ENCODE measurements at places on chromosomes 16 and 17. TPM values are rescaled to one million over a fixed set of nuclear protein-coding genes. Genes with fewer than 3 reads are reported as not detected.

The ZPBP2 gene
- total RNA-seq = not detected

DNA sequence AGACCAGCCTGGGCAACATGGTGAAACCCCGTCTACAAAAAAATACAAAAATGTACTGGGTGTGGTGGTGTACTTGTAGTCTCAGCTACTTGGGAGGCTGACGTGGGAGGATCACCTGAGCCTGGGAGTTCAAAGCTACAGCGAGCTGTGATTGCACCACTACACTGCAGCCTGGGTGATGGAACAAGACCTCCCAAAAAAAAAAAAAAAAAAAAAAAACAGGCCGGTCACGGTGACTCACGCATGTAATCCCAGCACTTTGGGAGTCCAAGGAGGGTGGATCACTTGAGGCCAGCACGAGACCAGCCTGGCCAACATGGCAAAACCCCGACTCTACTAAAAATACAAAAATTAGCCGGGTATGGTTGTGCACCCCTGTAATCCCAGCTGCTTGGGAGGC is 12.7 kb upstream of the APPBP2 start:
- H3K4me3 ChIP-seq = no peak overlapping the region
- H3K27me3 ChIP-seq = no peaks in the 10 kb centered on the region

DNA sequence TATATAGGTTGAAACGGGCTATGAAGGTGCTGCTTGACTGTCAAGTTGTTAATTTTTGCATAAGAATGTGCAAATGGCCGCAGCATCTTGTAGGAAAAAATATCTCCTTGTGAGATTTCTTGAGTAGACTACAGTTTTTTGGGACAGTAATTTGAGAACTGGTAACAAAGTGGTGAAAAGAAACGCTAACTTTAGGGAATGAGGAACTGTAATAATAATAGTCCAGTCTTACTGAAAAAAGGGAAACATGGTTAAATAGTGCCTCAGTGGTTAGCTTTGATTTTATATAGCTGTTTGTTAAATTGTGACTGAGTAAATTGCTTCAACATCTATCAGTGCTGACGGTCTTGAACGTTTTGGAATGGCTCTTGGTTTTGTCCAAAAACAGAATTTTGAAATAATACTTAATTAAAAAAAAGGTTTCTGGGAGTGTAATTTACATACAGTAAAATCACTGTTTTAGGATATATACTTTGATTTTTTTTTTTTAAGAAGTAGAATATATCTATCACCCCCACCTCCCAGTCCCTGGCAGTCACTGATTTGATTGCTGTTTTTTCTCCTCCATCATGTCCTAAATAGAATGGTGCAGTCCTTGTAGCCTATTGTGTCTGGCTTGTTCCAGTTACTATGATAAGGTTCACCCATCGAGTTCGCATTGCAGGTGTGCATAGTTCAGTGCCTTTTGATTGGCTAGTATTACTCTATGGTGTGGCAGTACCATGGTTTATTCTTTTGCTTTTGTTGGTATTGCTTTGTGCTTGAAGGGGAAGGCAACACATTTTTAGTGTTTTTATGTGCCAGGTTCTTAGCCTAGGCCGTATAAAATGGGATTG is 2.8 kb downstream of the HAPSTR1 start:
- peaks cover 35% of the 10 kb centered on the region for H3K36me3 ChIP-seq
- no peak for DNase-seq
- no peak overlapping the region for H3K27ac ChIP-seq

GRCh38 chr16:66376114-66376513 is 9.6 kb downstream of the CDH5 start:
- H3K36me3 ChIP-seq = no peaks in the 10 kb centered on the region
- H3K27me3 ChIP-seq = no peaks in the 10 kb centered on the region
- no peak overlapping the region for H3K27ac ChIP-seq
- no peak for DNase-seq

GRCh38 chr16:89057738-89058137 is 35.9 kb upstream of the ACSF3 start:
- H3K4me1 ChIP-seq = no peaks in the 10 kb centered on the region
- H3K36me3 ChIP-seq = no peaks in the 10 kb centered on the region
- no peak overlapping the region for H3K4me3 ChIP-seq
- DNase-seq = no peak
- peaks cover 9% of the 10 kb centered on the region for H3K27me3 ChIP-seq
- no peak overlapping the region for H3K27ac ChIP-seq

The ADAD2 gene
- total RNA-seq = 0.38 TPM

The HASPIN gene
- 9.1 TPM for total RNA-seq

The NXPH3 gene
- total RNA-seq = 0.52 TPM

All from thymus (tissue), 14 donors.